ENCODE measurements at places on chromosomes 5 and 9. TPM values are rescaled to one million over a fixed set of nuclear protein-coding genes. Genes with fewer than 3 reads are reported as not detected.

KIF4B gene
- not detected for total RNA-seq

DNA sequence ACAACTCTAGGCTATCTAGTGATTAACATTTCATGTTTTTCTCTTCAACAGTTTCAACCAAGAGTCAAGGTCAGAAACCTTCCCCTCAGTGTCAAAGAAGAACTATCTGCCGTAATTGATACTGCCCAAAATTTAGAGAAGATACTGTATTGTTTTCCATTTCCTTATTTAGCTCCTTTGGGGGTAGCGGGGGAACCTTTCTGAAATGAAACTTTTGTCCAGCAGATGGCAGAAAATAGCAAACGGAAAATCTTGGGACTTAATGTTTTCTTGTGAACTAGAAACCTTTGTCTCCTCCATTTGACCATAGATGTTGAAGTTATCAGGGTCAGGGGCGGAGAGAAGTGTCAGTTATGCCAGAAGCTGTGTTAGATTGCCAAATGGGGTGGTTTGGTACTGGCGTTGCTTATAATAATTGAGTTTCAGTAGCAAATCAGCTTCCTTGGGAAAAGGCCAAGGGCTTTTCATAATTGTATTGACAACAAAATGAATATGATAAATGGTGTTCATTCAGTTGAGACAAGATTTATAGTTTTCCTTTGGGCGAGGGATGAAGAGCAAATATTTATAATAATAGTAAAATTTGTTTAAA is 101.7 kb upstream of the TLX3 start:
- no peak overlapping the region for H3K27ac ChIP-seq
- H3K27me3 ChIP-seq: no peaks in the 10 kb centered on the region
- H3K4me1 ChIP-seq: no peaks in the 10 kb centered on the region
- no peak overlapping the region for H3K4me3 ChIP-seq
- no peaks in the 10 kb centered on the region for H3K36me3 ChIP-seq

GRCh38 chr9:20566401-20566800 is 55.9 kb downstream of the MLLT3 start:
- no peak overlapping the region for H3K27ac ChIP-seq
- H3K4me1 ChIP-seq: peaks cover 73% of the 10 kb centered on the region
- H3K36me3 ChIP-seq: no peaks in the 10 kb centered on the region
- DNase-seq: no peak
- no peaks in the 10 kb centered on the region for H3K27me3 ChIP-seq

SLC4A9 gene
- not detected for total RNA-seq

GRCh38 chr9:72925891-72926290 is 27.0 kb downstream of the ALDH1A1 start:
- DNase-seq: no peak
- no peak overlapping the region for H3K4me3 ChIP-seq
- H3K4me1 ChIP-seq: peaks cover 6% of the 10 kb centered on the region
- no peak overlapping the region for H3K27ac ChIP-seq
- H3K36me3 ChIP-seq: no peaks in the 10 kb centered on the region

DNA sequence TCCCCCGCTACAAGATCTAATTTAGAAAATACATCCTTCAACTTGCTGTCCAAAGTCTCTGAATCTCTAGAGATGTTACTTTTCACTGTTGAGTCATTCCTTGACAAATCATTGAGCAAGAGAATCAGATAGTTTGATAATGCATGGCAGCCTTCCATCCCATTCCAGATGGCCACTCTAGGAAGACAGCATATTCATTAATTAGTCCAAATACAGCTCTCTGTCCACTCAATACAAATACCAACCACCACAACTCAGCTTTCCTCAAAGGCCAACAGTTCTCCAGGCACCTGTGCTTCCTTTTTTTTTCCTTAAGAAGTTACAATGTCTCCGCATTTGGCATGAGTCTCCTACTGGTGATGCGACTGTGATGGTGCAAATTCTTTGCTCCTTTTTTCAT is 72.3 kb downstream of the DROSHA start:
- no peak overlapping the region for H3K4me3 ChIP-seq
- H3K27ac ChIP-seq: no peak overlapping the region
- H3K4me1 ChIP-seq: no peaks in the 10 kb centered on the region
- no peaks in the 10 kb centered on the region for H3K27me3 ChIP-seq
- DNase-seq: no peak

FAM193B gene
- 42.4 TPM for total RNA-seq

DNA sequence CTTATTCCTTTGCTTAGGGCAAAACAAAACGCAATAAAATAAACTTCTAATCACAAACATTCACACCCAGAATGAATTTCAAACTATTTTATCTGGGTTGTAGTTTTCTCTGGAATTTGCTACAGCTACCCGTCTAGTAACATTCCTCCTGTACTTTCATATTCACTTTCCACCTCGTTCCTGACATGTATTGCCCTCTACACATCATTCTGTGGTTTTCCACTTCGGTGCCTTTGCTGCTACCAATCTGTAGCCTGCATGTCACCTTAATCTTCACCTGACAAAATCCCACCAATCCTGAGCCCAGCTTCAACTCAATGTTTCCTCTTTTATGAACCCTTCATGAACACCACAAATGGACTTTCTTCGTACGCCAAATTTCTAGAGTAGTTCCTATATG is 694.1 kb upstream of the C9orf72 start:
- no peaks in the 10 kb centered on the region for H3K27me3 ChIP-seq
- H3K36me3 ChIP-seq: no peaks in the 10 kb centered on the region
- H3K27ac ChIP-seq: no peak overlapping the region
- H3K4me3 ChIP-seq: no peak overlapping the region
- H3K4me1 ChIP-seq: no peaks in the 10 kb centered on the region

GRCh38 chr9:136011703-136012496 is 50.7 kb upstream of the UBAC1 start:
- peaks cover 18% of the 10 kb centered on the region for H3K4me1 ChIP-seq
- H3K27ac ChIP-seq: peak overlapping the region; percentile 56
- peak; percentile 27 for DNase-seq
- no peak overlapping the region for H3K4me3 ChIP-seq
- no peaks in the 10 kb centered on the region for H3K27me3 ChIP-seq
